ENCODE measurements at places on chromosomes 1 and 21.
A peak's percentile ranks its signal among the peaks of the same experiment; 100 is the strongest.

- DNase-seq, result no peak
Measured at GRCh38 chr1:13624526-13624925, 40.9 kb downstream of the PDPN start.

- peak; percentile 21 for DNase-seq
Measured at GRCh38 chr1:226549937-226550671, 1.5 kb downstream of the STUM start.

- no peak for DNase-seq
Measured at GRCh38 chr1:53022179-53022578, 39.8 kb upstream of the PODN start.

GRCh38 chr1:25821112-25821476, 1.3 kb downstream of the MTFR1L start:
- no peak for DNase-seq

DNA sequence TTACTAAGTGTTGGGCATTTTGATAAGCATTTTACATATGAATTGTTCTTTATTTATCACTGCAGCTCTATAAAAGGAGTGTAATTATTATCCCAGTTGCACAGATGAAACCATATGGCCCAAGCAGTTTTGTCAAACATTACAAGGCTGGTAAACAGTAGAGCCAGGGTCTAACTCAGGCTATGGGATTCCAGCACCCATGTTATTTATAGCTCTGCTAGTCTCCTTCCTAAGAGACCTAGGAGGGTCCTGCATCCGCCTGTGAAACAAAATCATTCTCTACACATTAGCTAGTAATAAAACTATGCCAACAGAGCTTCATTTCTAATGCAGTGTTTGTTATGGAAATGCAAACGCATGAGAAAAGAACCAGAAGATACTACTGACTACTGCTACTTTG, 58.6 kb downstream of the IL23R start:
- DNase-seq, result no peak

GRCh38 chr1:198018529-198018928, 101.4 kb downstream of the LHX9 start:
- DNase-seq, result no peak

- DNase-seq, result no peak
Measured at GRCh38 chr1:24055681-24056080, 56.3 kb downstream of the MYOM3 start.

DNA sequence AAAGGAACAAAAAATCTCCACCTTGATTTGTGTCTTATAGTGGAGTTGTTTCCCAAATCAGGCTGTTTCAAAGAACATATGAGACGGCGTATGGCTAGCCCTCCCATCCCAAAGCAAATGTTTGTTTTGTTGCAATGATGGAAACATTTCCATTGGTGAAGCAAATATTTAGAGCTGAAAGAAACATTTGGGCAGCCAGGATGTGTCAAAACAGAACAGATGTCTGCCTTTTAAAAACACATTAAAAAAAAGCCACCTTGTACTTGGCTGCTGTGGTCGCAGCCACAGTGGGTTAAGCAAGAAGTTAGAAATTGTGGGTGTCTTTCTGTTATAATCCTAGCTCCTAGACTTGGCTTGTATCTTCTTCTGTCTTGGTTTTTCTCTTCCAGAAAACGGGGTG, 116.3 kb downstream of the PEX14 start:
- DNase-seq, result no peak

- no peak for DNase-seq
Measured at GRCh38 chr1:72178266-72178665, 104.1 kb downstream of the NEGR1 start.
